Fibroblast of mammary gland (primary cell): ENCODE measurements at places on chromosomes 3 and 15.

DNA sequence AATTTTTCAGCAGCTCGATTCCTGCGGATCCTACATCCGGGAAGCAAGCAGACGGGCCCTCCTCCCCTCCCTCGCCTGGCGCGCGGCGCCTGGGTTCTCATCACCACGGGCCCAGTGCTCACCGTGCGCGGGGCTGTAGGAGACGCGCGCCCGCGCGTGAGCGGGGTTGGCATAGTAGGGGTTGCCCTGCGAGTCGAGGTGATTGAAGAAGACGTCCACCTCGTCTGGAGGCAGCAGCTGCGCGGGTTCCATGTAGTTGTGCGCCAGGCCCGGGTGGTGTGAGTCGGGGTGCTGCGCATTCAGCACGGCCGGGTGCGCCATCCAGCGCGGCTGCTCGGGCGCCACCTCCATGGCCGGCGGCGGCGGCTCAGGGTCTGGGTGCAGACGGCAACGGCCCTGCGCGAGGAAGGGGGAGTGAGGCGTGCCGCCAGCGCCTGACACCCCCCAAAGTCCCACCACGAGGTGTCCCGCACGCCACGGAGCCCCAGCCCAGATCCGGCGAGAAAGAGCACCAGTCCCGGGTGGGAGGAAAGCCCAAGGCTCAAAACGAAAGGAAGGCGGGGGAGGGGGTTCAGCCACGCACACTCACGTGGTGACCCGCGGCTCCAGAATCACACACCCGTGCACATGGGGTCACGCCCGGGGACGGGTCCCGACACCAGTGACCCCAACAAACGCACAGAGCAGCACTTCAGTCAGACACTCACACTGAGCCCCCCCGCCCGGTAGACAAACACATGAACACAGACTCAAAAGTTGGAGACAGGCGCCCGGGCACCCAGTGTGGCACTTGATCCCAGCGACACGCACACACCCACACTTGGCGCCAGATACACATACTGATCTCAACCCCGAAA, 6.1 kb downstream of the GATA2 start:
- DNase-seq: no peak

- DNase-seq: peak; percentile 99
Measured at GRCh38 chr3:9153904-9154619, 95.4 kb downstream of the SRGAP3 start.

- no peak for DNase-seq
Measured at GRCh38 chr15:47203993-47204392, 513.3 kb upstream of the SEMA6D start.

GRCh38 chr3:152902141-152902669, 67.3 kb downstream of the P2RY1 start:
- peak; percentile 14 for DNase-seq

- DNase-seq: no peak
Measured at GRCh38 chr15:79410237-79410636, 21.9 kb upstream of the MINAR1 start.

DNA sequence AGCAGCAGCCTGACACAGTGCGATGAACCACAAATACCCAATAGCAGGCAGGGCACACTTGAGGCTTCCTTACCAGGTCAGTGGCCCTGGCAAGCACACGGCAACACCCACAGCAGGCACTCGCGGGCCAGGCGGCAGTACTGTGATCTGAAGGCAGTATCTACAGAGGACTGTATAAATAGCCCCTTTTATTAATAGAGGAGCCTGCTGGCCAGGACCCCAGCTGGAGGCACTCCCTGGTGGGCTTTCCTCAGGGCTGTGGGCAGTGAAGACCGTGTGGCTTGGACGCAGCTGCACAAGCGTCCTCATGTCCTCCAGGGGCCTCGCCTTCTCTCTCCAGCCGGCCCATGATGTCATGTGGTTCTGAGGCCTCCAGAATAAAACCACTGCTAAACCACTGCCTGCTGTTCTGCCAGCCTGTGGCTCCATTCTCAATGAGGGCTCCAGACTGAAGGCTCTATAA, 44.1 kb downstream of the LRIG1 start:
- no peak for DNase-seq

DNA sequence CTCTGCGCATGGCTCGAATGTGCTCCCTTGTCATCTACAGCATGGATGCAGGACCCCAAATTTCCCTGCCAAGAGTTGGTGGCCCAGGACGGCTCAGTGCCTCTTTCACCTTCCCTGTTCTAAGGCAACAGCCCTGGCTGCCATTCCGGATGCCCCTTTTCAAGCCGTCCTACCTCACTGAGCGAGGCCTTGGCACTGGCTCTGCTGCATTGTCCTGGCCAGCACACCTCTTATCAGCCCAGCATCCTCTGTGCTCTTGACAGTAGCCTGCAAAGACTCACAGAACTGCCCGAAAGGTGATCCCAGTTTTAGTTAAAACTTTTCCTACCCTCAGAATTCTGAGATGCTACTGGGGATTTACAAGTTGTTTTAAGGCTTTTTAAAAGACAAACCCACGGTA, 122.0 kb downstream of the MECOM start:
- no peak for DNase-seq

GRCh38 chr3:127760361-127760760, 62.0 kb downstream of the MGLL start:
- DNase-seq: no peak

GRCh38 chr3:126109146-126109879, 25.4 kb upstream of the SLC41A3 start:
- no peak for DNase-seq

GRCh38 chr3:55480911-55481743, 6.0 kb downstream of the WNT5A start:
- DNase-seq: peak; percentile 75

DNA sequence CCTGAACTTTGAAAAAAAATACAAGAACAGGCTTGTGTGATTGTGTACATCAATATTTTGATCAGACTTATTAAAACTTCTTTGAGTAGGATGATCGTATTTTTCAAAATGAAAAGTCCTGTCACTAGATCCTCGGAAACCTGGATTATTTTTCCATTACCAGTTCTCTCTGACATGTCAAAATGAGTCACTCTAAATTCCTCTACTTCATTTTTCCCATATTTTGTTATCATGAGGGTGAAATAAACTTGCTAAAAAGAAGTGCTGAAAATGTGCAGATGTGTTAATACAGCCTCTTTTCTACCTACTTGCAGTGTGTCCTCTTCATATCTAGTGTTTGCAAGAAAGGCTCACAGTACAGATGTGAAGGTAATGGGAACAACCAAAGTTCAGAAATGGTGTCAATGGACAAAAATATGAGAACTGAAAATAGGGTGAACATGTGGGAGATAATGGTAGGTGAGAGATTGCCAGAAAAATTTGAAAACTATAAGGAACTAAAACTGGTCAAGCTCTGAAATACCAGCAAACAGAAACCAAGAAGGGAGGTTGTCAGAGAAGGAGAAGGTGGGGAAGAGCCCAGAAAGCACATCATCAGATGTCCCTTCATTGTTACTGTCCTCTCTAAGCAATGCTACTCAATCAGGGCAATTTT, 108.2 kb downstream of the EOMES start:
- no peak for DNase-seq

GRCh38 chr3:14278799-14279625, 100.4 kb downstream of the LSM3 start:
- no peak for DNase-seq
